Stimulated activated CD8-positive, alpha-beta memory T cell treated with anti-CD3 and anti-CD28 coated beads, Interleukin-7, amount 100 ng/mL, for 48 hours (primary cell): ENCODE measurements at places on chromosomes 16 and 17.

DNA sequence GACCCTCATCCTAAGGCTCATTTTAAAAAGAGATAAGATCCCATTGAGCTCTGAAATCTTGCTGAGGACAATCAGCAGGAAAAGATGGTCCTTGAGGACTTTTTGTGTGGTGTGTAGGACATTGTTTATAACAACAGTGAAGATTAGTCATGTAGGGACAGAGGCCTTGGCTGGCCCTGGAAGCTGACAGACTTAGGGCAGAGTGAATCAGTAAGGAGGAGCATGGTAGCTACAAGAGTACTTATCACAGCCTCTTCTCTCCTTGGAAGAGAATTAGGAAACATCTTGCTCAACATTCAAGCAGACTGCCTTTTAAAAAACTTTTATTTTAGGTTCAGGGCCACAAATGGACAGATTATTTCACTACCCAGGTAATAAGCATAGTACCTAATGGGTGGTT lies 665.9 kb upstream of the SALL1 start:
- DNase-seq = no peak

GRCh38 chr17:60168654-60169053 lies 18.9 kb downstream of the CA4 start:
- DNase-seq = no peak

DNA sequence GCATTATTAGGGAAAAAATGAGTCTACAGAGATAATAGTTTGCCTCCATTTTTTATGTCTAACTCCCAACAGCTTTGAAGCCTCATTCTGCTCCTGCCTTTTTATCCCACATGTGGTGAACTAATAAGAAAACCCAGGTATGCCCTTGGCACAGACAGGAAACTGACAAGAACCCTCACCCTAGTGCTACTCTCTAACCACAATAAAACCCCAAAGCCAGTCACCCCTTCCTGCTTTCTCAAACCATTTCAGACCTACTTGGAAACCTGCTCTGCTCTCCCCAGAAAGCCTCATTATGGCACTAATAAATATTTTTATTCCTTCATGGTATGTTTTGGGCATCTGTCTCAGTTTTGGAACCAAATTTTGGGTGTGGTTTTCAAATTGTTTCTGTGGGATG lies 3.9 kb upstream of the MARVELD3 start:
- DNase-seq = no peak

GRCh38 chr17:66965801-66966262 lies 1.3 kb downstream of the CACNG4 start:
- DNase-seq = no peak

GRCh38 chr17:2084766-2085647 lies 30.1 kb downstream of the HIC1 start:
- no peak for DNase-seq

GRCh38 chr16:68234188-68235107 lies 1.5 kb downstream of the ESRP2 start:
- no peak for DNase-seq

GRCh38 chr16:88435437-88436355 lies 17.4 kb upstream of the ZFPM1 start:
- no peak for DNase-seq

DNA sequence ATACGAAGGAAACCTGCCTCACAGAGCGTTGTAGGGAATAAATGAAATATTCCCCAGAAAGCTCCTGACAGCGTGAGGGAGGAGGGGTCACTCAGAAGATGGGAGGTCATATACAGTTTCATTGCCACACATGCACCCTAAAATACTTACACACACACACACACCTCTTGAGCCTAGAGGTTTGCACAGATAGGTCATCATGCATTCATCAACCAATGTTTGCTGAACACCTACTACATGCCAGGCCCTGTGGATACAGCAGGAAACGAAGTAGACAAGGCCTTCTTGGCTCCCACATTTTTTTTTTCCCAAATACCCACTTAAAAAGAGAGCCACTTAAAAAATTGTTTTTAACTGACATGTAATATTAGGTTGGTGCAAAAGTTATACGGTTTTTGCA lies 907 bp upstream of the PLLP start:
- no peak for DNase-seq

DNA sequence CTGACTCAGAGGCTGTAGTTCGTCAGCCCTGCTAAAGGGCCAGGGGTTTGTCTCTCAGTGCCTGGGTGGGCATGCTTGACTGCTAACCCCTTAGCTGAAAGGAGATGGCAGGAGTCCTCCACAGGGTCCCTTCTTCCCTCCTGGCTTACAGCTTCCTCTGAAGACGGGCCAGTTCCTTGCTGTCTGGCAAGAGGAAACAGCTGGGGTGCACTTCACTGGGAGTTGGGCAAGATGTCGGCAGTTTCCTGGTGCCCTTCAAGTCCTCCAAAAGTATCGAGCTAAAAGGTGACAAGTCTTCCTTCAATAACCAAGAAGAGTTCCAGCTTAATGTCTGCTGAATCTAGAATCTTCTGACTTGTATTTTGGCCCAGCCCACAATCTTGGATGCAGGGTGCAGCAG lies 23.4 kb downstream of the NUP85 start:
- DNase-seq = no peak

- DNase-seq = no peak
Observed at GRCh38 chr16:19781226-19781625, 63.2 kb downstream of the IQCK start.
